ENCODE measurements at places on chromosomes 3 and 15. TPM values are rescaled to one million over a fixed set of nuclear protein-coding genes. Genes with fewer than 3 reads are reported as not detected.

Gene FES
- 4.8 TPM for total RNA-seq

Gene TMEM266
- 4.7 TPM for total RNA-seq

Gene PCSK6
- total RNA-seq, result 15.4 TPM

Gene GOLGA8G
- not detected for total RNA-seq

Gene RPUSD2
- total RNA-seq, result 14.2 TPM

Gene NUP210
- 7.5 TPM for total RNA-seq

Gene ESYT3
- 0.31 TPM for total RNA-seq

Gene LMOD3
- total RNA-seq, result 0.16 TPM

Gene HYAL3
- total RNA-seq, result 6.6 TPM

Gene LDHAL6B
- total RNA-seq, result not detected

All from occipital lobe (tissue), 3 donors.